ENCODE measurements at places on chromosomes 5 and 9. TPM values are rescaled to one million over a fixed set of nuclear protein-coding genes. Genes with fewer than 3 reads are reported as not detected.

Gene TNFSF15
- 5.2 TPM for total RNA-seq

Gene MED22
- total RNA-seq = 55.0 TPM

- no peak for DNase-seq
Measured at GRCh38 chr5:50699737-50700136, 33.3 kb downstream of the PARP8 start.

DNA sequence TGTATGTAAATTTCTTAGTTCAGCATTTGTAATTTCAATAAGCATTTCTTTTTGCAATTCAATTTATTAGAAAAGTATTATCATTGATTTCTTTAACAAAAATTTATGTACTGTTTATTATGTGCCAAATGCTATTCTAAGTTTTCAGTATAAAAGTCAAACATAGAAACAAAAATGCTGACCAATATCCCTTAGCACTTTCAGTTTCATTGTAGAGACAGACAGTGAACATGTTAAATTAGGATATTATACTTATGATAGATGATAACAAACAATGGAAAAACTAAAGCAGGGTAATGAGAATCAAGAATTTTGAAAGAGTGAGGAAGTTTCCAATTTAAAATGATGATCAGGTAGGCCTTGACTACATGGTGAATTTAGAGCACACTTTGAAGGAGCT is 1106.0 kb downstream of the TAF11L14 start:
- DNase-seq = no peak

DNA sequence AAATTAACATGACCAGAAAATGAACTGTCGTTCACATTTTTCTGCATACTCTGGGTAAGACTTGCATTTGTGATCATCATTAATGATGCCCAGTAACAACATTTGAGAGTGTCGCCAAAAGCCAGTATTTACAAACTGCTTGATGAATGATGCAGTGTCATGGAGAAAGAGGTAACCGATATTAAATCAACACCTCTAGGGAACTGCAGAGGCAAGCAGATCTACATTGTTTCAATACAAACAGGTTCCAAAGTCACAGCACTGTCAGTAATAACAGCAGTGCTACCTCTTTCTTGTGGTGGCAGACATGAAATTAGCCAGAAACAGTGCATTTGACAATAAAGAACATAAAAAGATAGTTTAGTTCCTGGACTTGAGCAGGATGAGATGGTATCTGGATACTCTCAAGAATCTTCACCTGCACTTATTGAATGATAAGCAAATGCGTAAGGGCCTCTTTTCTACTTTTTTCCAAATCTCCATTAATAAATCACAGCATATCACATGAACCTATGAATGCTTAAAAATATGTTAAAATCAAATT is 456.6 kb downstream of the ARHGEF28 start:
- DNase-seq = no peak

DNA sequence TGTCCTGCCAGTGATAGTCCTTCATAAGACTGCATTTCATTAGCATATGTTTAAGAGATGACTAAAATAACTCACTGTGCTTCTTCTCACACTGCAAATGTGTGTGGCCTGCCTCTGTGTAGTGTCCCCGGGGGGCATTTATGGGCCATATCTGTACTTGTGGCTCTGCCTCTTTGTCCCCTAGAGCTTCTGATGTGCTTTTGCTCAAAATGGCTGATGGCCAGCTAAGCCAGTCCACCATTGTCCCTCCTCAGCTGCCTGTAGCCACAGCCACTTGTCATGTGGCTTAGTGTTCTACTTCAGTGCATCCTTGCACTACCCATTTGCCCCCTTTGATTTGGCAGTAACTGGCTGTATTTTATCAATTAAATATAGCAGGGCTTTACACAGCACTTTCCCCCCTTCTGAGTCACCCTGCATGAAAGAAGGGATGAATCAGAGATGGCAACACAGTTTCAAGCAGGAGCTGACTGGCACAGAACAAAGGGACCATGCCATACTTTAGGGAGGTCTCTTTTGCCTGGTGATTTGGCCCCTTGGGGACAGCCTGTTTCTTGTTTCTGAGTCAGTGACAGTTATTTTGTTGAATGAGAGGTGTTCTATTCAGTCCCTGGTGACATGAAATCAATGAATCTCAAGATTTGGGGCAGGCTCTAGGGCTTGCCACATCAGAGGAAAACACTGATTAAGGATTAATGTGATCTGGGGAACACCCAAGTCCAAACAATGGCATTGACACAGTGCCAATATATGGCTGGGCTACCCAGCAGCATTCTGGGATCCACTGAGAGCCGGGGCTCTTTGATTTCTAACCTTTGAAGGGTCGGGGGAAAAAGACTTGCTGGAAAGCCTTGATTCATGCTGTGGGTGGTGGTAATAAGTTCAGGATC is 245.5 kb downstream of the SMARCA2 start:
- DNase-seq = no peak

DNA sequence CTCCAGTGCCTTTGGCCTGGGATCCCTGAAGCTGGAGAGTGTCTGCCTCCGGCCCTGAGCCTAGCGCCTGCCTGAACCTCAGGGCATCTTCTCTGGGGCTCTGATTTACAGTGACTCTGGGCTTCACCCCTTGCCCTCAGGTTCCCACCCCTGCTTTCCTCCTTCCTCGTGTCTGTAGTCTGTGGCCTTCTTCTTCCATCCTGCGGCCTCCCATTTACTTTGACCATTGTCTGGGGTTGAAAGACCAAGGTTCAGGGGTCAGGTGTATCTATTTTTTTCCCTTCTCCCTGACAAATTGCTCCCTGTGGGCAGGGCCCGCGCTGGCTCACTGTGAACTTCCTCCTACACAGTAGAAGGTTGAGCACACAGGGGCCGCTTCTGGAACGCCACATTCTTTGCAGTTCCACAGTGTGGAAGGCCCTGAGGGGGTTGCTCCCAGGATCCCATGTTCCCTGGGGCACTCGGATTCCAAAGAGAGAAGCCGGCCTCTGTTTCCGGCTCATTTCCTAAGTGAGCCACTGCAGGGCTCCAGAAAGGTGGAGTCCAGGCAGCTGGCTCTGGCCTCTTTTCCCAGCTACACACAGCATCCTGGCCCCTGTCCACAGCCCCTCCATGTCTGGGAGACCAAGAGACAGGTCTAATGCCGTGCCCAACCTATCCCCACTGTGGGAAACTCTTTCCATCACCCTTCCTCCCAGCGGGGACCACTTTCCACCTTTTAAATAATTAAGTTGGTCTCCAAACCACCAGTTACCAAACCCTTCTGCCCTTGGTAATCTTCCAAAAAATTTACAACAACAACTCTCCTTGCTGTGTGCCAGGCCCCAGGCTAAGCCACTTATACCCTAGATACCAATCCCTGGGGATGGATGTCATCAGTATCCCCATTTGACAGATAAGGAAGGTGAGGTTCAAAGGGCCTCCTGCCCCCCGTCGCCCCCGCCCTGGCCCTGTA is 140.3 kb upstream of the IER5L start:
- DNase-seq = no peak

DNA sequence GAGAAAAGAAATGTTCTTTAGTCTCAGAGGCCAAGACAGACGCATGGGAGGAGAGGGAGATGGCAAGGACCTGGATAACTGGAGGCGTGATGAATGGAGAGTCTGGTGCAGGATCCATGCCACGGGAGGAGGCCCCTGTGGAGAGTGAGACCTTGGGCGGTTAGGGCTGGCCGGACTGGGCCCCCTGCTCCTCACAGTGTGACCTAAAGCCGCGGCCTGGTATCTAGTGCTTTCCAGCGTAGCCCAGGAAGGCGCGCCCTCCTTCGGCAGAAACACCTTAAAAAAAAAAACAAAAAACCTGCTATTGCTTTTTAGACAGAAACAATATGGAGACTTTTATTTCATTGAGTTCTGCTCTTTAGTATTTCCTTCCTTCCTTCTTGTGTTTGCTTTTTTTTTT is 33.1 kb downstream of the SCGB3A1 start:
- DNase-seq = no peak
